LHCN-M2 (cell line): ENCODE measurements at places on chromosomes 12 and 14. TPM values are rescaled to one million over a fixed set of nuclear protein-coding genes. Genes with fewer than 3 reads are reported as not detected.
A peak's percentile ranks its signal among the peaks of the same experiment; 100 is the strongest.

DNA sequence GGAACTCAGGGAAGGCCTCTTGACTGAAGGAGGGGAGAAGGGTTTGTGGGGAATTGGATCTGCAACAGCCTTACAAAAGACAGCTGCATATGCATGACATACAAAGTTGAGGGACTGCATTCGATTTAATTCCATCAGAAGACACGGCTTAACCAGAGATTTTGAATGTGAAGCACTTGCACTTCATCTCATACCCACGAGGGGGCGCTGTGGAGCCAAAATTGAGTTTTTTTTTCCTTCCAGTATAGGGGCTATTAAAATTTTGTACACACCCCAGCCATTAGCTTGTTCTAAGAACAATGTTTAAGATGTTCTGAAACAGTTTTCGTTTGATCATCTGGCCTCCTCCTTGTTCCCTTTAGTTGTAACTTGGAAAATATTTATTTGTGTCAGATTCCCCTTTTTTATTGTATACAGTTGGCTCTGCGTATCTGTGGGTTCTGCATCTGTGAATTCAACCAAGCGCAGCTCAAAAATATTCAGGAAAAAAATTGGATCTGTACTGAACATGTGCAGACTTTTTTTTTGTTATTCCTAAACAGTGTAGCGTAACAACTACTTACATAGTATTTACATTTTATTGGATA, 1.6 kb downstream of the SUDS3 start:
- DNase-seq = peak; percentile 85

- peak; percentile 20 for DNase-seq
Observed at GRCh38 chr12:119684711-119685369, 16.9 kb downstream of the PRKAB1 start.

- DNase-seq = no peak
Observed at GRCh38 chr12:115176741-115177400, 492.9 kb upstream of the TBX3 start.

DNA sequence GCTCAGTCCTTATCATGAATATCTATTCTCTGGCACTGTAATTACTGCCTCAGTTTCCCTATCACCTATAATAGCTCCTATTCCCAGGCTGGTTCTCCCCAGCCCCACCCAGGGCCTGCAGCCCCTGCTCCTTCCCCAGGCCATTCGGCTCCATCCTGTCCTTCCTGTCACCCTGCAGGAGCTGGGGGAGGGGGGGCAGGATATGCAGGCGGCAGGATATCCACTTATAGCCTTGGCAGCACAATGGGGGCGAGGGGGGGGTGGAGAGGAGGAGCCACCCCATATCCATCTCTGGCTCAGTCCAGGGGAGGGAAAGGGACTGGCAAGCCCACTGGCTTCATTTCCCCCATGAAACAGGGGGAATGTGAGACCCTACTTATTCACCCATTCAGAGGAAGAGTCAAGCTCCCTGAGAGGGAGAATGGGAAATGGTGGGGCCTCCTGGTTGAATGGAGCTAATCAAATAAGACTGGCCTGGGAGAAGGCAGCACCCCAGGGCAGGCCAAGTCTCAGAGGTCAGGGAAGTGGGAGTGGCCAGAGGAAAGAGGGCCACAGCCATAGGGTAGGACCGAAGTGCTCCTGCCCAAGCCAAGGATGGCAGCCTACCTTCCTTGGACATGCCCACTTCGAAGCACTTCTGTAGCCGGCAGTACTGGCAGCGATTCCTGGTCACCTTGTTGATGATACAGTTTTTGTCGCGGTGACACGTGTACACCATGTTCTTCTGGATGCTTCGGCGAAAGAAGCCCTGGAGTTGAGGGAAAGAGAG, 7.8 kb upstream of the ITGB7 start:
- DNase-seq = no peak

DNA sequence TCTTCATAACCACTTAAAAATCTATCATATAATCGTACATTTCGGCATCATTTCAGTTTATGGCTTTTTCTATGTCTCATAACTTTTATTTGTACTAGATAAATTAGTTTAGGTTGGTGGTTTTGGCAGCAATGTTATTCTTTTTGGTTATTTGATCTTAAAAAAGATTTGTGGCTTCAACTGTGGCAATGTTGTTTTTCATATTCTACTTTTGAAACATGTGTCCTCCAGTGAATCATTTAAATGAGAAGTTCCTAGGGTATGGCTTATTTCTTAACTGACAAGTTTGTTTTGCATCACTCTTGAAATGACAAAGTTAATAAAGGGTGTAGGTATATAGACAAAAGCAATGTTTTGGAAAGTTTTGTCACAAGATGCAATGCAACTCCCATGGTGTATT, 11.1 kb upstream of the KITLG start:
- peak; percentile 69 for DNase-seq

DNA sequence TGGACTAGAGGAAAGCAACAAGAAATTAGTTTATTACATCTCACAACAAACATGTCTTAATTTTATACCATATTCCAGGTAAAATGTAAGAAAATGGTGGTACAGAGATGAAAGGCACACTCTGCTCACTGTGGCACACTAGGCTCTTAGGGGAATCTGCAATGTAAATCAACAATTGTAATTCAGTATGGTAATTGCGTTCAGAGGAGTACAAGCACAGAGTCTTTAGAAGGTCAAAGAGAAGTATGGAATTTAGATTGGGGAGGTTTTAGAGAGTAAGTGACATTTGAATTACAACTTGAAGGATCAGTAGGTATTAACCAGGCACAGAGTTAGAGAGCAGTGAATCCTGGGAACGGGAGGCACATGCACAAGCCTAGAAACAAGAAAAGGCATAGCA, 694.0 kb upstream of the USP15 start:
- DNase-seq = no peak

DNA sequence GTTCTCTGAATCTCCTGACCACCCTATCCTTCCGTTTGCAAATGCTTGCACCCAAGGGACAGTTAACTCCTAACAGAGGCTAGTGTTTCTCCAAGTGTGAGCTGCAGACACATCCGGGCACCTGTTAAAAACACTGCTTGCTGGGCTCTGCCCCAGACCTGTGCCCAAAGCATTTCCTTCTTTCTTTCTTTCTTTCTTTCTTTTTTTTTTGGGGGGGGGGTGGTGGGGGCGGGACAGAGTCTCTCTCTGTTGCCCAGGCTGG, 42.5 kb downstream of the SPRING1 start:
- no peak for DNase-seq

DNA sequence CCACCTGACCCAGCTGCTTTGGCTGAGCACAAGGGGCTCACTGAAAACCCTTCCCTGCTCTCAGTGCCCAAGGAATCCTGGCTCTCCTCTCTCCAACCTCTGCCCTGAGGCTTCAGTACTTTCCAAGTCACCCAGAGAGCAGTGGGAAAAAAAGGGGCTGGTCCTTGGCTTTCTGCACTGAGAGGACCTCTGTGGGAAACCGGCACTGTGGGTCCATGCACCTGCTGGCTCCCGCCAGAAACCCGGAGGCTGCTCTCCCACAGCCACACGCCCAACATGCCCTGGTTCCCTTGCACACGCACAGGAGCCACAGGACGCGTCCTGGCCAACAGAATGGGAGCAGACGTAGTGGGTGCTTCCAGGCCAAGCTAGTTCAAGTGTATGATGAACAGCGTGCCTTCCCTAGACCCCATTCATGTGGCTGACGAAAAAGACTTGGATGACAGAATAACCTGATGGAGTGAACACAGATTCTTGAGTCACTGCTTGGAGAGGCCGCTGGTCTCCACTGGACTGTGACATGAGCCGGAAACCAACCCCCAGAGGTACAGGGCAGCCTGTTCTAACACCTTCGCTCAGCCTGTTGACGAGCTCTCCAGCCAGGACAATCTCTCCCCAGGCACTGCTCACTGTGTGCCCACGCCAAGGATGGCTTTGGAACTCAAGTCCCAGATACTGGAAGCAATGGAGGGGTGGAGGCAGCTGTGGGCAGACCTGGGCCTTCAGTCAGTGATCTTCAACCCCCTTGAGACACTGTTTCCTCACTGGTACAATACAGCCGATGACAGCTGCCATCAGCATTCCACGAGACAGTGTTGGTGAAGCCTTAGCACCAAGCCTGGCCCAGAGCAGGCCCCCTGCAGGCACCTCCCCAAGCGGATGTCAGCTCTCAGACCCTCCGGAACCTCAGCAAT, 87.7 kb downstream of the ITPK1 start:
- DNase-seq = no peak

GRCh38 chr12:119450771-119451170, 116.2 kb downstream of the CCDC60 start:
- no peak for DNase-seq

- DNase-seq = no peak
Observed at GRCh38 chr12:130970165-130970907, 16.6 kb downstream of the ADGRD1 start.

DNA sequence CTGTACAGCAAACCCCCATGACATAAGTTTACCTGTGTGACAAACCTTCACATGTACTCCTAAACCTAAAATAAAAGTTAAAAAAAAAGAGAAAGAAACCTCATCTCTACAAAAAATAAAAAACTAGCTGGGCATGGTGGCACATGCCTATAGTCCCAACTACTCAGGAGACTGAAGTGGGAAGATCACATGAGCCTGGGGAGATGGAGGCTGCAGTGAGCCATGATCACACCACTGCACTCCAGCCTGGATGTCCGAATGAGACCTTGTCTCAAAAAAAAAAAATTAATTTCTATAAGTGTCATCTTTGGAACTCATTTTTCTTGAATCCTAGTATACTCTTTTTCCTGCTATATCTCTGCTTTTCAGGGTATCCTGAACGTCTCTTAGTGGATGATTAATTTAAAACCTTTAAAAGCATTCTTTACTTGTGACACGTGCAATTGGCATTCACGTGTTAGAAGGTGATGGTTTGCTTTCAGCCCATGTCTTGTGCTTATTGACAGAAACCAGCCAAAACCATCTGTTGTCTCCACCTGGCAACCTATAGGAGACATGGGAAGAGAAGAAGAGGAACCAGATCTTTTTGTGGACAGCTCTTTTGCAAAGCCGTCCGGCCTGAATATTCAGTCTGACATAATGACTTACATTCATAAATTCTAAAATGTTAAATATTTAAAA, 30.6 kb upstream of the PPFIBP1 start:
- peak; percentile 47 for DNase-seq

- no peak for DNase-seq
Observed at GRCh38 chr12:114263056-114263805, 142.7 kb downstream of the TBX5 start.

DNA sequence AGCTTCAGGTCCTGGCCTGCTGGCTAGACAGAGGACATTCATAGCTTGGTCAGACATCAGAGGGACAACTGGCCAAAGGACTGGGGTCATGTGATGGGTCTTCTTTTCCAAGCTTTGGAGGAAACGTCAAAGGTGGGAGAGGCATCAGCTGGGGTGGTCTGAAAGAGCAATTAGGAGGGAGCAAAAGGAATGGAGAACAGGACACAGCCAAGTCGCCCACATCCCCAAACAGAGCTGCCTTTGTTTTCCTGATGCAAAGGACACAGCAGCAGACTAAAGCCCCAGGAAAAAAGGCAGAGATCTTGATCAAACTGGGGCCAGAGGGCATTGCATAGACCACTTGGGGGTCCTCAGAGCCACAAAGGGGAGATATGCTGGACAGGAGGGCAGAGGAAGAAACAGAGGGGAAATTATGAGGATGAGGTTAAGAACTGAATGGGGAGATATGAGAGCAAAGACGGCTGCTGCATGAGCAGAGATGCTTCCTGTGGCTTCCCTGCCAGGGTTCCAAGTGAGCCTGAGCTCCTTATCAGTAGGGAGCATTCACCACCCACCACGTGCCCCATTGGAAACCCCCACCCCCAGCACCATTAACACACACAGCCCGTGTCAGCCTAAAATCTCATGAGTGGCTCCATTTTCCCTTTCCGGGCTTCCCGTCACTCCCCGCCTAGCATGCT, 62.4 kb downstream of the ANO2 start:
- DNase-seq = no peak

DNA sequence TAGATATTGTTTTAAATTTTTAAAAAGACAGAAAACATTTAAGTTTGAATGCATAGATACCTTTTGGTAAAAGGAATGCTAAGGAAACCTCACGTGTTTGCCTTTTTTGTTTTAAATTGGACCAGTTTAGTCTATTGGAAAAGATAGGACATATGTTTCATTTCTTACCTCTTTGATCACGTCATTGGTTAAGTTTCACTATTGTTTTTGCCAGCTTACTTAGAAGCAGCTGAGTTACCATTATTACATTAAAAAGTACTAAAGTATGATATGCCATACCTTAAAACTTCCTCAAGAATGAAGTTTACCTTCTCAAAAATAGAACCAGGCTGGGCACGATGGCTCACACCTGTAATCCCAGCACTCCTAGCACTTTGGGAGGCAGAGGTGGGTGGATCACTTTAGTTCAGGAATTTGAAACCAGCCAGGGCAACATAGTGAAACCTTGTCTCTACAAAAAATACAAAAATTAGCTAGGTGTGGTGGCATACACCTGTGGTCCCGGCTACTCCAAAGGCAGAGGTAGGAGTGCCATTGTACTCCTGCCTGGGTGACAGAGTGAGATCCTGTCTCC, 54.4 kb downstream of the SRGAP1 start:
- DNase-seq = no peak

DNA sequence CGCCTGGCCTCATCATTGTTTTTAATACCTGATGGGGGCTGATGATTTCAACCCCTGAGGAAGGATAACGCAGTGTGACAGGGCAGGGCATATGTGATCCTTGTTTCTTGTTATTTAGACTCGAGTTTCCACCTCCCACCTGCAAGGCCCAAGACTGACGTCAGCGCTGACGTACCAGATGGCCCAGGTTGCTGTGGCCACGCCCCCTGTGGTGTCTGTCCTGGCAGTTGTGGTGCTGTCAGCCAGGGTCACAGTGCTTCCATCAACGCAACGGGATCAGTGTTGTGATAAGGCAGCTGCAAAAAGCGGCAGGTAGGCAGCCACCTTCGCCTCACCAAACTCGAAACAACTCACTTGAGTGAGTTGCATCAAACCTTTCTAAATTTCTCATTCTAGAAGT, 18.4 kb downstream of the DDX51 start:
- DNase-seq = no peak

DNA sequence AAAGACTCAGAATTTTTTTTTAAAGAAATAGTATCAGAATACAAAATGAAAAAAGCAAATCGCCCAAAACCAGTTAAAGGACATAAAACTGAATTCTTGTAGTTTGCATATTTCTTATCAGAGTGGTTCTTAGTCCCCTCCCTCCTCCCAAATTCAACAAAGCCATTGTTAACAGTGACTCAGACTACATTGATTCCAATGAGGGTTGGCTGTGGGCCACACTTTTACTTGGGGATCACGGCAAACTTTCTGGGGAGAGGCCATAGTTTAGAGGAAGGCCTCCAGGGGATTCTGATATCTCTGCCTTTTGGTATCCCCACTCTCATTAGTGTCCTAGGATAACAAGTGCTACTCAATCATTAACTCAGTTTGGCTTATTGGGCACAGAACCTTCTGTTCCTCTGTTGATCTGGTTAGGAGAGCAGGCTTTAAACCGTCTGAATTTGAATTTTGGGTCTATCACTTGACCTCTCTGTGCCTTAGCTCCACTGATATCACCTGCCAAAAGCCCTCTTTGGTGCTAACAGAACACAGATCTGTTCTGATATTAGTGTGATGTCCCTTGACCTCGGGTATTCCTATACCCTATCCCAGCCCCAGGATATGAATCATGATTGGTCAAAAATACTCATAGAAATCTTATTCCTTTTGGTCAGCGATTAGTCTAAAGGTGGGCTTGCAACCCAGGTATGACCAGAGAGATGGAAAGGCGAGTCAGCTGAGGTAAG, 45.2 kb upstream of the APPL2 start:
- no peak for DNase-seq

RTL1 gene
- not detected in 2 replicates for total RNA-seq

CFAP54 gene
- 1.1 and 3.4 TPM in 2 replicates for total RNA-seq

OR4M1 gene
- total RNA-seq = not detected in 2 replicates

NEUROD4 gene
- total RNA-seq = not detected in 2 replicates

SERPINA4 gene
- not detected in 2 replicates for total RNA-seq

CCDC196 gene
- not detected in 2 replicates for total RNA-seq

PLA2G1B gene
- total RNA-seq = not detected in 2 replicates

ARID4A gene
- 6.1 and 8.2 TPM in 2 replicates for total RNA-seq

ZC3H10 gene
- total RNA-seq = 3.6 and 3.8 TPM in 2 replicates

FCF1 gene
- total RNA-seq = 29.2 and 36.1 TPM in 2 replicates

RPL10L gene
- not detected in 2 replicates for total RNA-seq
